ENCODE measurements at places on chromosomes 12 and 14. TPM values are rescaled to one million over a fixed set of nuclear protein-coding genes. Genes with fewer than 3 reads are reported as not detected.
A peak's percentile ranks its signal among the peaks of the same experiment; 100 is the strongest.

DNA sequence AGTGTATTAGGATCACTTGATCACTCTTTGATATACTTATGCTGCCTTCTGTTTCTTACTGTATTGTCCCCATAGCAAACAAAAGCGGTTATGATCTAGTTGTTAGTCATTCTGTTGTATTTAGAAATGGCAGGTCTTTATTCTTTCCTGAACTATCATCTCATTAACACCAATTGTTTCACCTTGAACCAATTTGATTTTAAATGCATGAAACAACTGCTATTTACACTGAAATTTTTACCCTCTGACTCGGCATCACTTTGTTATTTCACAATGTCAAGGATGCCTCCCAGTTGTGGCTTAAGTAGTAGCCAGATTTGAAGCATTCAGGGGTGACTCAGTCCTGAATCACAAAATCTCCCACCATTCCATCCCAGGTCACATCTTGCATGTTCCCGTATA, 303.5 kb downstream of the EGLN3 start:
- peaks cover 5% of the 10 kb centered on the region for H3K4me1 ChIP-seq
- DNase-seq = no peak
- no peaks in the 10 kb centered on the region for H3K27me3 ChIP-seq
- no peaks in the 10 kb centered on the region for H3K36me3 ChIP-seq
- no peak overlapping the region for H3K4me3 ChIP-seq

DNA sequence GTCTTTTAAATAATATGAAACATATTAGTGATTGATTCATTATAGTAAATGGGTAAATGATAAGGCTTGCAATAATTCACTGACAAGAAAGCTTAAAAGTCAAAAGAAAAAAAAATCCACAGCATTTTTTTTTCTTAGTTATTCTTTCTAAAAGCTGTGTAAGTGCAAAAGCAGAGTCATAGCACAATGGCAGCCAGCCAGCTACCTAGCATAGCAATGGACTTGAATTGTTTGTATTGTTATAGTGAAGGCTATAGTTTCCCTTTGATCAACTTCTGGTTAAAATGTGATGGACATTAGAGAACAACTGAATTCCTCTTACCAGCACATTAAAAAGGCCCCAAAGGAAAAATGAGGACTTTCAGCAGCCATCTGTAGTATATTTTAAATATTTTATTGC, 232.1 kb downstream of the NAV3 start:
- no peaks in the 10 kb centered on the region for H3K4me1 ChIP-seq
- no peak overlapping the region for H3K27ac ChIP-seq
- no peaks in the 10 kb centered on the region for H3K27me3 ChIP-seq
- H3K4me3 ChIP-seq = no peak overlapping the region
- H3K36me3 ChIP-seq = no peaks in the 10 kb centered on the region

DNA sequence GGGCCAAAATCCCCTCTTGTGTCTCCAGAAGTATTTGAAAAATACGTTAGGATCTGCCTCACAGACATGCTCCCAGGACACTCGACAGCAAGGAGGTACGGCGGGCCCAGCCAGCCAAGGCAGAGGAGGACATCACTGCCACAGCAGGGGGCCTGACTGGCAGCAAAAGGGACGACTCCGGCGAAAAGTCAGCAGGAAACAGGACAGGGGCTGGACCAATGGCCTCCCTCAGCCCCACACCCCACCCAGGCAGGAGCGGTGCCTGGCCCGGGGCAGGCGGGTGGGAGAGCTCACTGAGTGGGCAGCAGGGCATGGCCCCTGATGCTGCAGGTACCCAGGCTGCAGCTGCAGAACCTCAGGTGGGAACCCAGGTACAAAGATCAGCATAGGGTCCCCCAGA, 17.8 kb downstream of the BRF1 start:
- H3K4me3 ChIP-seq = no peak overlapping the region
- DNase-seq = no peak
- H3K36me3 ChIP-seq = peaks cover 4% of the 10 kb centered on the region
- peaks cover 17% of the 10 kb centered on the region for H3K4me1 ChIP-seq

- H3K4me1 ChIP-seq = peaks cover 25% of the 10 kb centered on the region
- DNase-seq = no peak
- H3K27ac ChIP-seq = no peak overlapping the region
- H3K27me3 ChIP-seq = no peaks in the 10 kb centered on the region
- H3K36me3 ChIP-seq = no peaks in the 10 kb centered on the region
Observed at GRCh38 chr12:46660719-46661109, 165.1 kb downstream of the SLC38A4 start.

- peaks cover 4% of the 10 kb centered on the region for H3K27me3 ChIP-seq
- no peaks in the 10 kb centered on the region for H3K4me1 ChIP-seq
- DNase-seq = no peak
- no peak overlapping the region for H3K27ac ChIP-seq
- H3K4me3 ChIP-seq = no peak overlapping the region
- no peaks in the 10 kb centered on the region for H3K36me3 ChIP-seq
Observed at GRCh38 chr12:108075561-108075960, 53.5 kb upstream of the WSCD2 start.

GRCh38 chr14:103593577-103593976, 30.8 kb downstream of the COA8 start:
- H3K4me1 ChIP-seq = peaks cover 25% of the 10 kb centered on the region
- peaks cover 15% of the 10 kb centered on the region for H3K27me3 ChIP-seq
- DNase-seq = no peak

DNA sequence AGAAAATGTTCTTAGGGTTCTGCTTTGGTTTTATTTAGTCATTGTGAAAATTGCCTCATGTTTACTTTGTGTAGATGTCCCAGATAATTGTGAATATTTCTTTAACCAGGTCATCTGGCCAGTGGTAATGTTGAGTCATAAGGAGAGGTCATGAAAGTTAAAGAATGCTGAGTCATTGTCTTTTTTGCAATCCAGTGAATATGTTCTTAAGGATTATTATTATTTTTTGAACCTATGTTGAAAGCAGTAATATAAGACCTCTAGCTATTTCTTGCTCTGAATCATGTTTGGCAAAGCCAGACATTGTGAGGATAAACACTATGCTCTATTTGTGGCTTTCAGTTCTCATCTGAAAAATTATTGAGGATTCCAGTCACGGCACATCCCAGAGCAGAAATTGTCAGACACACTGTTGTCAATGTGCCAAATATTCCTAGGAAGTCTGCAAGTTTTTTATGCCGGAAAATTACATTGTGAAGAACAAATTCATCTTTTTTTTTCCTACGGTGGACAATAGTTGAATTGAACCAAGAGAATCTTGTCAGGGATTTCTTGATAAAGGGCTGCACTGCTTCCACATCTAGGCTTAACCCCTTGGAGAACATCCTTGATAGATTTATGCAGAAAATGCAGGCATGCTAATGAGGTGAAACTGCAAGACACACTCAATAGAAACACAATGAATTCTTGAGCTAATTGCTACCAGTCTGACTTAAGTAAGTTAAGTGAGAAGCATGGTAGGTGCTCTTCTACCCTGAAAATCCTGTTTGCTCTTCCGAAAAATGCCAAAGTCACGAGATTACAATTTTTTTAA, 369.6 kb downstream of the ATP23 start:
- H3K27ac ChIP-seq = no peak overlapping the region
- peaks cover 1% of the 10 kb centered on the region for H3K27me3 ChIP-seq
- H3K36me3 ChIP-seq = peaks cover 12% of the 10 kb centered on the region
- DNase-seq = no peak

DNA sequence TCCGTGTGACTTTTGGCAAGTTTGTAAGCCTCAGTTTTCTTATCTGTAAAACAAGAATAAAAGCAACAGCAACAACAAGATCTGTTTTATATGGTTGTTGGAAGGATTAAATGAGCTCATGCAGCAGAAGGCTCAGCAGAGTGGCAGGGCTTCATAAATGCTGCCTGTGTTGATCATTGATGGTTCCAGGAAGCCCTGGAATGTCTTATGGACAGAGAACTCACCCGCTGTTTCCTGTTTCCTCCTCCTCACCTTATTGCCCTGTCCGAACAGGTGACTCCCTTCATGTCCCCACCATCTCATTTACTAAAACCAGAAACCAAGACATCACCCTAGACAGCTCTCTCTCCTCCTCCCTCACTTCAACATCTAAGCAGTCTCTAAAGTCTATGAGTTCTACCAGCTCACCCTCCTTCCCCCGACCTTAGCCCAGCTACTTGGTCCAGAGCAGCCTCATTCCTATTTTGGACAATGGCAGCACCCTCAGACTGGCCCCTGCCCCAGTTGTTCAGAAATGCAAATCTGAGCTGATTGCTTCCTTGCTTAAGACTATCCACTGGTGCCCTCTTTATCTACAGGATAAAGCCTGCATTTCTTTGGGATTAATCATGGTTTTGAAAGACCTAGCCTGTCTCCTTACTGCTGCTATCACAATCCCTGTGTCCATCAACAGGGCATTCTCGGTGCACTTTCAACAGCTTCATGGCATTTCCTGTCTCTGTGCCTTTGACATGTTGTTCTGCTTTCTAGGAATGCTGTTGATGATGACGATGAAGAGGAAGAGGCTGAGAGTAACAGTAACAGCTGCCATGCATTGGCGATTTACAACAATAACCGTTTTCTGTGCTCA, 21.4 kb upstream of the GSG1 start:
- peaks cover 4% of the 10 kb centered on the region for H3K27me3 ChIP-seq
- no peak overlapping the region for H3K27ac ChIP-seq
- no peak overlapping the region for H3K4me3 ChIP-seq
- H3K4me1 ChIP-seq = no peaks in the 10 kb centered on the region

- H3K27ac ChIP-seq = no peak overlapping the region
- H3K36me3 ChIP-seq = peaks cover 6% of the 10 kb centered on the region
- no peaks in the 10 kb centered on the region for H3K4me1 ChIP-seq
- peak; percentile 69 for DNase-seq
Observed at GRCh38 chr12:69779928-69780327, 41.3 kb downstream of the RAB3IP start.

- DNase-seq = no peak
- peaks cover 5% of the 10 kb centered on the region for H3K36me3 ChIP-seq
- H3K4me3 ChIP-seq = no peak overlapping the region
- H3K4me1 ChIP-seq = peaks cover 14% of the 10 kb centered on the region
- peaks cover 22% of the 10 kb centered on the region for H3K27me3 ChIP-seq
- H3K27ac ChIP-seq = no peak overlapping the region
Observed at GRCh38 chr14:104425763-104426646, 153.6 kb upstream of the C14orf180 start.

The GLT1D1 gene
- total RNA-seq = 4.4 TPM

The HEATR5A gene
- total RNA-seq = 14.1 TPM

The CCDC198 gene
- not detected for total RNA-seq

The ADCY6 gene
- total RNA-seq = 17.4 TPM

The TTLL5 gene
- total RNA-seq = 43.1 TPM

The IL22 gene
- not detected for total RNA-seq

The KLRK1 gene
- total RNA-seq = not detected
